RWPE1 (cell line): ENCODE measurements at places on chromosomes 2 and 18.

GRCh38 chr2:40752796-40753195, 300.9 kb upstream of the SLC8A1 start:
- no peak for DNase-seq

- no peak for DNase-seq
These were observed 4.7 kb downstream of the HS6ST1 start for GRCh38 chr2:128313931-128314347.

GRCh38 chr2:32735348-32735747, 107.5 kb downstream of the TTC27 start:
- no peak for DNase-seq

- DNase-seq: no peak
These were observed 45.6 kb downstream of the NETO1 start for GRCh38 chr18:72822202-72822601.

GRCh38 chr2:195552581-195552980, 104.4 kb upstream of the SLC39A10 start:
- DNase-seq: no peak

DNA sequence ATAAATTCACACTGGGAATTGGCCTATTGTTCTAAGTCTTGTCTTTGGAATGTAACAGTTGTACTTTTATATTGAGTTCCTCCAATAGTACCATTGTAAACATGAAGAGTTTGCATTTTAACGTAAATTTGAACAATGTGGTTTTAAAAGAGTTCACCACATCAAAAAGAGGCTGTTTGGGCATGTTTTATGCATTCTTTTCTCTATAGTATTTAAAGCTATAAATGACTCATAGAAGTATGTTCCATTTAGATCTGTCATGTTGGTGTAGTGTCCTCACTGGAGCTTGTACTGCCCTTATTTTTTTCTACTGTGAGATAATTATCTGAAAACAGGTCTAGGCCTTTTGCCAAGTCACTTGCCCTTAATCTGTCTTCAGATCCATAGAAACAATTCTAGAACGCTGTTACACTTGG, 141.9 kb downstream of the RHBDD1 start:
- DNase-seq: peak; percentile 90

DNA sequence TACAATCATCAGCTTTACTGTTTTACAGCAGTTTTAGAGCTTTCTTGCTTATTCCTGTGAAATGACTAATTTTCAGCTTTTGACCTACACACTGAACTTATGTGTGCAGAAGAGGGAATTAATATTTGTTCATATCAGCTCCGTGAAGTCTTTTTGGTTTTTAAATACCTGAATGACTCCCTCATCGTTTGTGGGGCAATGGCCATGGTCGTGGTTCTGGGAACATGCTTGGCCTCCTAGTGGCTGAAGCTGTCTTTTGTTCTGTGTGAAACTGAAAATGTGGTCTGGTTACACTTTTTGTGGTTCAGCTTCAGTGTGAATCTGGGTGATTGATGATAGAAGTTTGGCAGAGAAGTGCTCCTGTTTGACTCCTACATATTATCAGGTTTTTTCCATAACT, 408.1 kb downstream of the THSD7B start:
- peak; percentile 13 for DNase-seq

GRCh38 chr2:167748536-167748935, 498.9 kb downstream of the STK39 start:
- DNase-seq: no peak

- no peak for DNase-seq
These were observed 51.0 kb upstream of the KCNG2 start for GRCh38 chr18:79746730-79747129.
